Left lung (tissue), 14 donors: ENCODE measurements at places on chromosomes 1 and 21.

GRCh38 chr1:109040989-109041620, 797 bp downstream of the WDR47 start:
- DNase-seq, result peak; percentile 42

DNA sequence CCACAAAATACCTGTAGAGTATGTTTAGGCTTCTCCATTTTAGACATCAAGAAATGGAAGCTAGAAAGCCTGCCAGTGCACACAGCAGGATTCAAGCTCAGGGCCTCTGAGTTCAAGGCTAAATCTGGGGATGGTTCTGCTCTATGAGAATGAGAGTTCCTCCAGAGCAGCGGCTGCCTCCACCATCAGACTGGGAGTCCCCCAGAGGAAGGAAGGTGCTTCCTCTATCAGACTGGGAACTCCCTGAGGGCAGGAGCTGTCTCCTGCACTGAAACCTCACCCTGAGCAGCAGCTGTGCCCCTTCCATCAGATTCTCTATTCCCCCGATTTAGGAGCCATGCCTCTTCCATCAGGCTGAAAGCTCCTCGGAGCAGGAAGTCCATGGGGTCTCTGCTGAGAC, 20.1 kb downstream of the PLA2G5 start:
- DNase-seq, result no peak

- DNase-seq, result no peak
Measured at GRCh38 chr21:44983421-44984206, 43.8 kb downstream of the SLX9 start.

GRCh38 chr1:105343317-105343716, 1593.6 kb downstream of the AMY1C start:
- no peak for DNase-seq

DNA sequence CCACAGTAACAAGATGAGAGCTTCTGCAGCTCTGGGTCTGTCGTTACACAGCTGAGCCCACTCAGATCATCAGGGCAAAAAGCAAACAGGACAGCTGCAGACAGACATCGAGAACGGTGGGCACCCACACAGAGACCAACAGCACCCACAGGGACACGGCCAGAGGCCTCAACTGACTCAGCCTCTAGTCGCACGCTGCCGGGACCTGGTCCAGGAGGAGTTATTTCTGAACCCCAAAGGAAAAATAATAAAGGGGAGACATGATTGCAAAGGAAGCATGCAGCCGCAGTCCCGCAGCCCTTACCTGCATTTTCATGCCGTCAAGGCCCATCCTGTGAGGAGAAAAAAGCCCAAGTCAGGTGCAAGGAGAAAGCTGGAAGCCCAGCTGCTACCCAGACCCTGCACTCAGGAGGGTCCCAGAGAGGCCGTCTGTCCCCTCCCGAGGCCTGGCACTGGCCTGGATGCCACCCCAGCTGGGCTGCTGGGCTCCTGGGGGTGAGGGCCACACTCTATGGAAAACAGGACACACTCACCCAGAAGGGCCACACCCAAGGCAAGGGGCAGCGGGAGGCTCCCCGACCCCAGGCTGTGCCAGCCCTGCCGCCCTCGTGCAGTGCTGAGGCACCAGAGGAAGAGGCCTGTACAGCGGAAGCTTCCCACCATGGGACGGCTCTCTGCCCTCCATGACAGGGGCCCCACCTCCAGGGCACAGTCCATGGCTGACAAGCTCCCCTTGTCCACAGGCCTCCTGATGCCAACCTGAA, 15.7 kb downstream of the LSS start:
- DNase-seq, result no peak

DNA sequence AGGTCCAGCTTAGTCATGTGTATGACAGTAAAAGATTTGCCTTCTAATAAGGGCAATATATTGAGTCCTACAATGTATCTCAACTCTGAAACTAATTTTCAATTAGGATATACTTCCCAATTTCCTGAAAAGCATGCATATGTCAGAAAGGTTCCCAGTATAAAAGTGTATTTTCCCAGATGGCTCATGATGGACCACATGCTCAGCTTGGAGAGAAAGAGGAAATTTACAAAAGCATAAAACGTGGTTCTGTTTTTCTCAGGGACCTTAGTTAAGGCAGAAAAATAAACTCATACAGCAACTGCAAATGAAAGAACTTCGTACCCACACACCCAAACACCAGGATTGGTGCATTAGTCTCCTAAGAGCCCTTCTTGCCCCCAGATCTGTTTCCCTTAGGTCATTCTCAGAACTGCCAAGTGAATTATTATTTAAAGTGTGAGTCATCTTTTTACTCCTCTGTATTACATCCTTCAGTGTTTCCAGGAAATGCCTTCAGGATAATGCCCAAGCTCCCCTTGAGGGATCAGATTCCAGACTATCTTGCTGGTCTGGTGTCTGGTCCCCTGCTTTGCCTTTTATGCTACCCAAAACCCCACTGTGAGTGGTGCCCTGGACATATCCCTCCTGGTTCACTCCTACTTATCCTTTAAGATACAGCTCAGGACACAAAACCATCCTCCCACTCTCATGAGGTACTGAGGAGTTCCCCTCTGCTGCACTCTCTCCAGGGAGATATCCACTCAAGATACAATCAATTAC, 57.4 kb downstream of the SSX2IP start:
- DNase-seq, result no peak

DNA sequence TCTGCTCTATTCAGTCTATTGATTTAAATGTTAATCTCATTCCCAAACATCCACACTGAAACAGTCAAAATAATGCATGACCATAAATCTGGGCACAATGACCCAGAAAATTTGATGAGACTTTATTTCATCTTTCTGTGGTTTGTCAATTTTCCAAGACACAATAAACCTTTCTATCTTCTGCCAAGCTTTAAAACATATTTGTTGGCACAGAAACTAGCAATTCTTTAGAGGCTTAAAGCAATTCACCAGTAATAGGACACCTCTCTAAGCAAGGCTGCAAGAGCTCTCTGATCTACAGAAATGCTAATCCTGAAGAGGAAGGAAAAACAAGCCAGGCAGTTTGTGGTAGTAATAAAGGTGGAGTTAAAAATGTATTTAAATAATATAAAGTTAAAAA, 113.7 kb downstream of the FCRL5 start:
- DNase-seq, result no peak

- no peak for DNase-seq
Measured at GRCh38 chr1:97136996-97137395, 415.4 kb downstream of the PTBP2 start.

- DNase-seq, result no peak
Measured at GRCh38 chr1:113692342-113692741, 66.9 kb downstream of the PHTF1 start.

GRCh38 chr1:26094076-26094669, 17.5 kb upstream of the PDIK1L start:
- no peak for DNase-seq

- no peak for DNase-seq
Measured at GRCh38 chr1:114466334-114467014, 44.5 kb downstream of the TRIM33 start.

- DNase-seq, result no peak
Measured at GRCh38 chr21:27024301-27024700, 57.4 kb upstream of the ADAMTS5 start.

GRCh38 chr1:165628147-165628822, 2.7 kb upstream of the MGST3 start:
- DNase-seq, result no peak

DNA sequence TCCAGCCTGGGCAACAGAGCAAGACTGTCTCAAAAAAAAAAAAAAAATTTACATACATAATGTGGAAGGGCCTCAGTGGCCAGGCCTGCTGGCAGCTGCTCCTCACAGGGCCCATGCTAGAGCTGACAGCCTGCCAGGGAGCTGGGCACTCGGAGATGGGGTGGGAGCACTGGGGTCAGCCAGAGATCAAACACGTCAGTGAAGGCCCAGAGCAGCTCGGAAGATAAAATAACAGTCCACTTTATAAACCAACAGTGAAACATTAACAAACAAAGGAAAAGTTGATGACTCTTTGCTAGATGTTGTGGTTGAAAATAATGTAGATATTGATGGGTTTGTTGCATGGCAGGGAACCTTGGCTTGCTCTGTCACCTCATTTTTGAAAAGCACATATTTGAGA, 42.7 kb downstream of the ATP5PF start:
- DNase-seq, result no peak

DNA sequence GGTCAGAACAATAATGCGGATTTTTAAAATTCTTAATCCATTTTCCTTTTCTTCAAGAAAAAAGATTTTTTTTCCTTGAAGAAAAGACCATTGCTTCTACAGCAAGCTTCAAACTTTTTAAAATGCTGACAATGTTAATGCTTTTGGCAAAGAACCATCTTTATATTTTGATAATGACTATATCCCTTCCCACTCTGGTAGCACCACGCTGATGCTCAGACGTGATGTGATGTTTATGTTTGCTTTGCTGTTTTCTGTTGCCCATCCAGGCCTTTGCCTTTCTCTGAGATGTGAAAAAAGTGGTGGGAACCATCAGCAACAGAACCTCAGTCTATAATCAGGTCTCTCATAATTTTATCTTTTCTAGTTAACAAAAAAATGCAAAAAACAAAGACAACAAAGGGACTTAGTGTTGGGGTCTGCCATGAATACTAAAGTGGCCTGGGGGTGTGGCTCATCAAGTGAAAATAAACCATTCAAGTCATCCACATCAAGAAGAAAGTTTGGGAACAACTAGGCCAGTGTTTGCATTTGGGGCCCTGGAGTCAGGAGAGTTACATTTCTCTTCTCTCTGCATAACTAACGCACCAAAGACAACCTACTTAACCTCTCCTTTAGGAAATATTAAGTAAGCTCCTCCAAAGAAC, 244.6 kb upstream of the DMRTA2 start:
- no peak for DNase-seq

GRCh38 chr1:32208469-32208868, 420 bp upstream of the DCDC2B start:
- DNase-seq, result no peak

- no peak for DNase-seq
Measured at GRCh38 chr1:33096363-33097005, 15.5 kb downstream of the AZIN2 start.

DNA sequence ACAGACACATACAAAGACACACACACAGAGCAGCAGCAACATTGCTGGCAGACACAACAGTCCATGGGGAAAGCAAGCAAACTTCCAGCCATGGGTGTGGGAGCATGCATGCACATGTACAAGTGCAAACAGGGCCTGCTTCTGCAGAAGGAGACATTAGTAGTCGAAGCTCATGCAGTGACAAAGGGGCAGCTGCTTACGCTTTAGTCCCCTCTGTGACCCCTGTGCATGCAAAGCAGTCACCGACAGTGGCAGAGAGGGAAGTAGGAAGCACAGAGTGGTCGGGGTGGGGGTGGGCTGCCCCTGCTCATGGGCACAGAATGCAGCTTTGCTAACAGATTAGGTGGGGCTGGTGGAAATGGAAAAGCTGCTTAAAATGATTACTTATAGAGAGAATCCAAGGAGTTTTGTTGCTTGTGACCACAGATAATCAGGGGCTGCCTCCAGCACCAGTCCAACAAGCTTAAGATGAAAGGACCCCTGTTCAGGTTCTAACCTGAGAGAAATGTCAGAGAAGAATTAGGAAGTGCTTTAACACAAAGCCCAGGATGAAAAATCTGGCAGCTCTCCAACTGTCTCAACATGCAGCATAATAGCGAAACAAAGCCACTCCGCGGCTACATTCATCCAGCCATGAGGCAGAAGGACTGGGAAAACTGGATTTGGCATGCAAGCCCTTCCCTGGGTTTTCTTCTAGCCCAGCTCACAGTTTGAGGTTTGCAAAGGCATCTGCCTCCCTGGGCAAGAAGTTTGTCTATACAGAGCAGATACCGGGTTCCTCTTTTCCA, 378.9 kb downstream of the KCNH1 start:
- DNase-seq, result peak; percentile 11

- DNase-seq, result no peak
Measured at GRCh38 chr1:60553730-60554129, 480.2 kb upstream of the C1orf87 start.

DNA sequence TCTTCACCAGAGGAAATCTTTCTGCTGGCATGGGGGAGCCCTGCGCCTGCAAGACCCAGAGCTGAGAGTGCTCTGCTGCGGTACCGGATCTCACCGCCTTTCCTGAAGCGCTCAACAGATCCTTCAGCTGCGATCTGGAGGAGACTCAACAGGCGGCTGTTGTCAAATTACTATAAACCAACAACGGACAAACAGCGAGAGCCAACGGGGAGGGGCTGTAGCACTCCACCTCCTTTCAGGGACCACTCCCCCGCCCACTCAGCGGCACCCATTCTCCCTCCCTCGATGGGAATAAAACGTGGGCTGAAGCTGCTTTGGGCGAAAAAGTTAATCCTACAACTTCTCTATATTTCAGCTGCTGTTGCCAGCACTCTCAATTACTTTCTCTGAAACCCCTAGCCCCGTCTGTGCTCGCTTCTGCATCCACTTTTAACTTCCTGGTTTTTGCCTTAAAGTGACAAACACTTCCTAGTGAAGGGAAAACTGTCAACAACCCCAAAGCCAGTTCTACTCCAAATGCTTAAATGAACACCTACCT, at the start of gene FMO5:
TSS of gene FMO5 (minus strand) at position 147 of the 538 bp plus-strand sequence. CDS start 310 bp downstream, outside the sequence.
- peak; percentile 88 for DNase-seq

GRCh38 chr1:87329526-87330056, 911 bp downstream of the LMO4 start:
- no peak for DNase-seq
